ENCODE measurements at places on chromosomes 16 and 17.

- DNase-seq, result no peak
Observed at GRCh38 chr16:3012828-3013420, at the start of gene CLDN9. Gene CLDN9 (plus strand): TSS chr16:3012923. CDS start chr16:3013363, 440 bp downstream.

DNA sequence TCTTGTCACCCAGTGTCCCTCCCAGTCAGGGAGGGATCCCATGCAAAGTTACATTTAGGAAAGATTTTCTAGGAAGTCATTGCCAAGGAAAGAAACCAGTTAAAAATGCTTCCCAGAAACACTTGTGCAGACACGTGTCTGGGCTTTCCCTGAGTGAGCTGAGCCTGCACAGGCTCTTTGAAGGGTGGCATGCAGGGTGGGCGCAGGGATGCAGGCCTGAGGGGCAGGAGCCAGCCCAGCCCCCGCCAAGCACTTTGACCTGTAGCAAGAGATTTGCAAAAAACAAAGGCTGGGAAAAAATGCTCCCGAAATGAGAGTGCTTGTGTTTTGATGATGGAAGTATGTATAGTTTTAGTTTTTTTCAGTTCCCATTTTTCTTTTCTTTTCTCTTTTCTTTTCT is 52.4 kb downstream of the B9D1 start:
- DNase-seq, result no peak

DNA sequence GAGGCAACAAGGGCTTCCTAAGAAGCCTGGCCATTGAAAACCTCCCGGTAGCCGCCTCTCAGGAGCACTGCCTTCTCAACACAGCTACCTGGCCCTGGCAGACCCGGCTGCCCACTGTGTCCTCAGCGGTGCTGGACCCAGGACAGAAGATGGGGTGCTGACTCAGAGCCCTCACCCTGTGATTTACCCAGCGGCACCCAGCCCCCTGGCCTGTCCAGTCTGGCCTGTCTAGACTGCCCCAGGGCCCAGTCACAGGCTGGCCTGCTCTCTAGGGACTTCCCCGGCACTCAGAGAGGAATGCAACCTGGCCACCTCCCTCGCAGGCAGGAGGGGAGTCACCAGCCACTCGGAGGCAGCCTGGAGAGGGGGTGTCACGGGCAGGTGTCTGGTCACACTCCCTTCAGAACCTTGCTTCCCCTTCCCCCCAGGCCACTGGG is 20.1 kb downstream of the PIEZO1 start:
- DNase-seq, result no peak

GRCh38 chr17:43741636-43742035 is 17.0 kb downstream of the SOST start:
- no peak for DNase-seq

DNA sequence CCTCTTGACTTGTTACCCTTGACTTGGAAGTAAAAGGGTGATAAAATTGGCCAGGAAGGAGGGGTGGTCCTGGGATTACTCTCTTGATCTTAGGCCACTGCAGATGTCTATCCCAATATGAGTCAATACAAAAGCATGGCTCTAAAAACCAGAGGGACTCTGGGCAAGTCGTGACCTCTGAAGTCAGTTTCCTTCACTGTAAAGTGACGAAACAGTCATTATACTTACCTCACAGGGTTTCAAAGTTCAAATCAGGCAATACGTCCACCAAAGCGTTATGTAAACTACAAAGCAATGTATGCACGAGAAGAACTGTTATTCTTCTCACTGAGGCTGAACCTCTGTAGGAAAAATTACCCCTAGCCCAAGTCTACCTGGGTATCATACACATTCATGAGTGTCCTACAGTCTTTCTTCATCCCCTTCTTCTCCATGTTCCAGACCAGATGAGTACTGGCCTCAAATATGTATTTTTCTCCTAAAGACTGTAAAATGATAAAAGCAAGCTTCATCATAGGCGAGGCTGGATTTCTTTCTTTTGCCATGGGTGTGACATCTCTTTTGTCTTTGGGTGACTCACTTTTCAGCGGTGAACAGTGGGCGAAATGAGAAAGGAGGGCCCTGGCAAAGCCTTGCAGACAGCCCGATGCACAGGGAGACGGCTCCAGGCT is 34.5 kb upstream of the CLEC18B start:
- no peak for DNase-seq

DNA sequence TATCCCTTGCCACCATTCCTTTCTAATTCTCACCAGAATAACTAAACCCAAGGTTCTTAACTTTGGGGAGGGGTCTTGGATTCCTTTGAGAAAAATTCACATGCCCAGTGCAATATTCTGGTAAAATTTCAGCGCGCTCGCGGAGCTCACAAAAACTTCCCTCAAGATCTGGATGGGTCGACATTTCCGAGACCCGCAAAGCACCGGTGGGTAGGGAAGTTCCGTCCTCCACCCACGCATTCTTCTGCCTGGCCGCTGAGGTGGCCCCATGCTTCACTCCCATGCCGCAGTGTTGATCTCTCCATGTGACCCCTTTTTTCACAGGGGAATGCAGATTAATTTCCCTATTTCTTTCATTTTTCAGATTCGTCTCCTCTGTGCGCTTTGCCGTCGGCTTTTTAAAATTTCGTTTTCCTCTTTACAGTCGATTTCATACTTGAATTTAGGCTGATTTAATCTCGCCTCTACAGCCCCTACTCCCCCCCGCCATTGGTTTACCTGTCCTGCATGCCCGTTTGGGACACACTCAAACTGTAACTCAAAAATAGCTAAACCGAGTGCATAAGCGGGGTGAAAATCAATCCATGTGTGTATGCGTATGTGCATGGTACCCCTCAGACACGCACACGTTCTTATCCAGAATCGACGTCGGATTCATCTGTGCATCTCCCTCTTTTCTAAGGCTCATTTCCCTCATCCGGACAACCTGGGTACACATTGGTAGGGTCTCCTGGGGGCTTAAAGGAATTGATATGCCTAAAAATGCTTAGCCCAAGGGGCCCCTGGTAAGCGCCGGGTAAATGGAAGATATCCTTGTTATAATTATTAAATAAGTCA is 1.4 kb upstream of the SP6 start:
- peak; percentile 15 for DNase-seq

DNA sequence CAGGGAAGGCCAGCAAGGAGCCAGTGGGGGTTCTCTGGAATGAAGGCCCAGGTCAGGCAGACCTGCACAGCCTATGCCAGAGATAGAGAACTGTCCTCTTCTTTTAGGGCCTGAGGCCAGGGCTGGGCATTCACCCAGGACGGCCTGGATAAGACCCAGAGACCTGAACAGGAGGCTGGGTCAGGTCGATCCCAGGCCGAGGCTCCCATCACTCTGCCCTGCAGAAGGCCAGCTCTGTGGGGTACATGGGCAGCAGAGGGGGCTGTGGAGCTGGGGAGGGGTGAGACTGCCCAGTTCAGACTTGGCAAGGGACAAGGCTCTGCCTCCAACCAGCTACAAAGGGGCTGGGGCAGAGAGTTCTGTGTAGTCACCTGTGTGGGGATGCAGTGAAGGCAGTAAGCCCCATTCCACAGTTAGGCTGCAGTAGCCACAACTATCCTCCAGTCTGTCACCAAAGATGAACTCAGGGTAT is 14.6 kb downstream of the HSD11B2 start:
- DNase-seq, result no peak

GRCh38 chr16:87384162-87384874 is 742 bp upstream of the FBXO31 start:
- DNase-seq, result no peak

- DNase-seq, result no peak
Observed at GRCh38 chr17:45440161-45440778, 7.6 kb upstream of the ARHGAP27 start.

DNA sequence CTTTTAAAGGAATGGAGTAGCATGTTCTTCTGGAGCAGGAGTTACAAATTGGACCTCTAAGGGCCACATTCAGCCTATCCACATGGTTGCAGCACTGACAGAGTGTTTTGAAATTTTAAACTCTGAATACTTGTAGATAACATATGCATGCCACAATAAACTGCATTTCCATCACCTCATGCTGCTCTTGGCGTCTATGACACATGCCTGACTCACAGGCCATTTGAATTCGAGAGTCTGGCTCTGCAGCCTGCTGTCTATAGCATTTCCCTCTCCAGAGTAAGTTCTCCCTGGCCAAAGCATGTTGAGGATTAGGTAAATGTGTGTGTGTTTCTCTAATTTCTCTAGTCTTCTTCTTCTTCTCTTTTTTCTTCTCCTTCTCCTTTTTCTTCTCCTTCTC is 28.7 kb upstream of the MYOCD start:
- no peak for DNase-seq

DNA sequence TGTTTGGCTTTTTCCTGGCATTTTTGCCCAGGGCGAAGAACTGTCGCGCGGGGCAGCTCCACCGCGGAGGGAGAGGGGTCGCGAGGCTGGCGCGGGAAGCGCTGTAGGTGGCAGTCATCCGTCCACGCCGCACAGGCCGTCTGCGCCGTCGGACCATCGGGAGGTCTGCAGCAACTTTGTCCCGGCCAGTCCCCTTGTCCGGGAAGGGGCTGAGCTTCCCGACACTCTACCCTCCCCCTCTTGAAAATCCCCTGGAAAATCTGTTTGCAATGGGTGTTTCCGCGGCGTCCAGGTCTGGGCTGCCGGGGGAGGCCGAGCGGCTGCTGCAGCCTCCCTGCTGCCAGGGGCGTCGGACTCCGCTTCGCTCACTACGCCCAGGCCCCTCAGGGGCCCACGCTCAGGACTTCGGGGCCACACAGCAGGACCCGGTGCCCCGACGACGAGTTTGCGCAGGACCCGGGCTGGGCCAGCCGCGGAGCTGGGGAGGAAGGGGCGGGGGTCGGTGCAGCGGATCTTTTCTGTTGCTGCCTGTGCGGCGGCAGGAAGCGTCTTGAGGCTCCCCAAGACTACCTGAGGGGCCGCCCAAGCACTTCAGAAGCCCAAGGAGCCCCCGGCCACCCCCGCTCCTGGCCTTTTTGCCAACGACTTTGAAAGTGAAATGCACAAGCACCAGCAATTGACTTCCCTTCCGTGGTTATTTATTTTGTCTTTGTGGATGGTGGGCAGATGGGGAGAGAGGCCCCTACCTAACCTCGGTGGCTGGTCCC is 2.3 kb upstream of the CBX4 start:
- DNase-seq, result no peak

- DNase-seq, result no peak
Observed at GRCh38 chr16:13014476-13014875, 113.1 kb downstream of the SHISA9 start.

DNA sequence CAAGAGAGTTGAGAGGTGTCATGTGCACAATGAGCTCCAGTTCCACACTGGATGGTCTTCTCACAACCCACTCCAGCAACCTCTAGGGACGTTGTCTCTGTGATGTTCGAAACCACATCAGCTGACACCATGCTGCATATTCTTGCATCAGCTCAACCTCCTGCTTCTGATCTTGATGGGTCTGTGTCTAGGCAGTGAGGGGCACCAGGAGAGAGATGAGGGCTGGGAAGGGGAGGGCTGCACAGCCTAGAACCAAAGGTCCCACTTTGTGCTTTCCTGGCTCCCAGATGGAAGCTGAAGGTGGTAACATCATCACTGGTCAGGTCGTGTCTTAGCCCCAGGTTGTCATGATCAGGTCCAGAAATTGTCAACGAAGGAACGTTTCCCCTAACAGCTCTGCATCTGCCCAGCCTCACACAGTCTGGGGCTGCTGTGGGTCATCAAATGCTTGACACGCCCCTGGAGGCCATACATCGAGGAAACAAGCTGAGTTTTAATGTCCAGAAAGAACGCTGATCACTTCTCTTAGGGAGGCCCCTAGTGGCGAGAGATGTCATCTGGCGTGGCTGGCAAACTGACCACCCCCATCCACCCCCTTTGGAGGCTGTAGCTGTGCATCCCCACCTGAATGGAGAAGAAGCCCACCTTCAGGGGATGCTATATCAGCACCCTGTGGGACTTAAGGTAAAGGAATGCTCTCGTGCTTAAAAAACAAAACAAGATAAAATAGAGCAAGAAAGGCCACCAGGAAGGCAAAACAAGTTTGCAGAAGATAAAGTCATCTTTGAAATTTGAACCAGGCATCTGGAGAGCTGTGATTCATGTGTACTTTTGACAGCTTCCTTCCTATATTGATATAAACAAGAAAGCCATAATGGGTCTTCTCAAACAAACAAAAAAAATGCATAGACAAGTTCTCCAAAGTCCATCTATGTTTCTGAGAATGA is 58.3 kb downstream of the WIPI1 start:
- DNase-seq, result peak; percentile 39

GRCh38 chr16:50271148-50272041 is 5.0 kb downstream of the ADCY7 start:
- DNase-seq, result no peak

DNA sequence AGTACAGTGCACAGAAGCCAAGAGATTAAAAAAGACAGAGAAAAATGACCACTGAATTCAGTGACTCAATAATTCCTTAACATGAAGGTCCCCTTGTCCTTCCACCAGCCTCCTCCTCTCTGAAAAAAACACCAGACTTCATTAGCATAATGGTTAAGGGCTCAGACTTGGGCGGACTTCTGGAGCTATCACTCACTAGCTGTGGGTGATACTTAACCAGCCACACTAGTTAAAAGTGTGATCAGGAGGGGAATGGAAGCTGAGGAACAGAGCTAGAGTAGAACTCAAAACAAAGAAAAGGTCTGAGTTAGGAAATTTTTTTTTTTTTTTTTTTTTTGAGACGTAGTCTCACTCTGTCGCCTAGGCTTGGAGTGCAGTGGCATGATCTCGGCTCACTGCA is 23.2 kb downstream of the ZNF652 start:
- peak; percentile 47 for DNase-seq

- DNase-seq, result no peak
Observed at GRCh38 chr16:57335366-57335765, 23.2 kb upstream of the CCL22 start.

DNA sequence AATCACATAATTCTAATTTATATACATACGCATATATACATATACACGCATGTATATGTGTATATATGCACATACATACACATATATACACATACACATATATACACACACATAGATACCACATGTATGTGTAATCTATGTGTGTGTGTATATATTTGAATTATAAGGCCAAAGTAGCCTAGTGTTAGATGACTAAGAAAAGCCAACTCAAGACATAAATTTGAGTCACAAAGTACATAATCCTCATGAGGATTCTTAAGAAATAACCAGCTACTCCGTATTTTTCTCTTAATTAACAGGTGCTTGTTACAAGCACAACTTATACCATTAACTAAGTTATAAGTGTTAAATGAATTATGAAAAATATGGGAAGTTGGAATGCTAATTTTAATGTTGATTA is 84.9 kb downstream of the CACNG1 start:
- DNase-seq, result no peak

DNA sequence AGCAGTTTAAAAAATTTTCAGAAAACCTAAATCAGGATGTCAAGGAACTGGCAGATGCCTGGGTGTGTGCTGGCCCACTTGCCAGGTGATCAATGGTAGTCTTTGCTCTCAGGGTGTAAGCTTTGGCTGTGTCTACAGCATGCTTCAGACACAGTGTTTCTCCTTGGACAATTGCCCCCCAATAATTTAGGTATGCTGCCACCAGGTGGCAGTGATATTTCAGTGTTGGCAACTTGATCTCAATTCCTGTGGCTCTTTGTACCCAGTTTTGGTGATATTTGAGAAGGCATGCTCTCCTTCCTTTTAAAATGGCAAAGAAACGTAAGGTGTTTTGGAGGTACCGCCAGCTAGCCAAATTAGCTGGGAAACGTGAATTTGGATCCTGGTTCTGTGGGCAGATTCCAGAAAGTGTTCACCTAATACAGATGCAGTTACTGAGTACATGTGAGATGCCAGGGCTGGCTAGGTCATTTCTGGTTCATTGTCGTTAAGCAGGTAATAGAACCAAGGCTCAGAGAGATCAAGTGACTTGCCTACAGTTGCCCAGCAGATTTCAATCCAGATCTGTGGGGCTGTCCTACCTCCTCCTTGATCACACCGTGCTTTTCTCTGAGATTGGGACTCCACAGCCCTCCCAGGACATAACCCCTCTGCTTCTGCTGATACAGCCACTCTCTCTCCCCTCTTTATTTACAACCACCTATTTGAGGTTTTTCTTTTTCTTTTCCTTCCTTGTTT is 155.6 kb upstream of the PLCG2 start:
- peak; percentile 74 for DNase-seq
